ENCODE measurements at places on chromosomes 5 and 9. TPM values are rescaled to one million over a fixed set of nuclear protein-coding genes. Genes with fewer than 3 reads are reported as not detected.

DNA sequence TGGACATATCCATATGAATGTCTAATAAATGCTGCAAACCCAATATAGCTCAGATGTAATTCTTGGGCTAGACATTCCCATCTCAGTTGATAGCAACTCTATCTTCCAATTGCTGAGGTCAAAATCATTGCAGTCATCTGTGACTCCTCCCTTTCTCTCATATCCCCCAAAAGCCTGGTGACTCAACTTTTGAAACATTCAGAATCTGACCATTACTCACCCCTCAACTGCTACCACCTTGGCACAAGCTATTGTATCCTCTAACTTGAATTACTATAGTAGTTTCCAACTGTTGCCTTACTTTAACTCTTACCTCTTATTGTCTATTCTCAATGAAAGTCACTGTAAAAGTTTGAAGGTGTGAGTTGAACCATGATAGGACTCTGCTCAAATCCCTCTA is 600.1 kb upstream of the RGMB start:
- H3K27ac ChIP-seq: no peak overlapping the region
- DNase-seq: peak; percentile 84
- no peaks in the 10 kb centered on the region for H3K27me3 ChIP-seq
- H3K36me3 ChIP-seq: no peaks in the 10 kb centered on the region

DNA sequence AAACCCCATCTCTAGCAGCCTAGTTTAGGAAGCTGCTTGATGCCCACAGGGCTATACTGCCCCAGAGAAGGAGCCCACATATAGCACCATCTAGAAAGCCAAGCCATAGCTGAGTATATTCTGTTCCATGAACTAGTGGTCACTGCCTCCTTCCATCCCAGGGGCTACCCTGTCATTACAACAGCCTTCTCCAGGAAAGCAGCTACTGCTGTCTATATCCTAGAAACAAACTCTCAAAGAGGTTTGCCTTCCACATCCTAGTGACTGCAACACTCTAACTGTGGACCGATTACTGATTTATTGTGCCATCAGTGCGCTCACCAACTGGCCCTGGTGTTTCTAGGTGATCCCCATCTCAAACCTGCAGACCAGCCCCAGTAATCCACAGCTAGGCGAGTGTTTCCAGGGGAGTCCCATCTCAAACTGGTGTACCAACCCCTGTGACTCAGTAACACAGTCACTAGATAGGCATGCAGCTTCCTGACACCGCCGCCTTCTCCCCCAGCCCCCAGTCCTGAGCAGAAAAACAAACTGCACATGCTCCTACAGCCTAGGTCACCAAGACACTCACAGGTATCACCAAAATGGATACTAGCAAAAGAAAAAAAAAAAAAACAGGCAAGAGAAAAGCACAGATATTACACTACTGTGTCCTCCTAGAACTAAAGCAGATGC is 14.8 kb downstream of the SPTLC1 start:
- peaks cover 14% of the 10 kb centered on the region for H3K36me3 ChIP-seq
- H3K27me3 ChIP-seq: no peaks in the 10 kb centered on the region
- H3K27ac ChIP-seq: peak overlapping the region; percentile 20
- peak; percentile 87 for DNase-seq
- H3K4me1 ChIP-seq: peaks cover 8% of the 10 kb centered on the region

Gene GFI1B
- 0.02 TPM for polyA plus RNA-seq

DNA sequence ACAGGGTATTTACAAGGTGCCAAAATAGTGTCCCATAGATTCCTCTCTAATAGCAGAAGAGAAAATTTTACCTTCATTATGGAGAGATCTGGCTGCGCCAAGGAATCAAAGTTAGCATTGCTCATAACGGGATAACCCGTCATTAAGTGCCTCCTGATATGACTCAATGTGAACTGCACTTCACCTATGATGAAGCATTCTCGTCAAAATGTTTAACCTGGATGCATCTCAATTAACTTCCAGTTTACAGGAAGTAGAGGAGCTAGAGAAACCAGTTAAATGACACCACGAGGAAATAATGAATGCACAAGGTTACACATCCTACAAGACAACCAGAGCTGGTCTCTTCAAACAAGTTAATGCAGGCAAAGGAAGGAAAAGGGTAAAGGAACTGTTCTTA is 17.2 kb downstream of the FBXW11 start:
- H3K36me3 ChIP-seq: peaks cover 1% of the 10 kb centered on the region
- DNase-seq: peak; percentile 33
- no peak overlapping the region for H3K4me3 ChIP-seq
- no peak overlapping the region for H3K27ac ChIP-seq
- H3K27me3 ChIP-seq: no peaks in the 10 kb centered on the region

GRCh38 chr9:116671605-116672004 is 15.5 kb upstream of the TRIM32 start:
- no peak overlapping the region for H3K27ac ChIP-seq
- no peaks in the 10 kb centered on the region for H3K27me3 ChIP-seq
- no peaks in the 10 kb centered on the region for H3K4me1 ChIP-seq

DNA sequence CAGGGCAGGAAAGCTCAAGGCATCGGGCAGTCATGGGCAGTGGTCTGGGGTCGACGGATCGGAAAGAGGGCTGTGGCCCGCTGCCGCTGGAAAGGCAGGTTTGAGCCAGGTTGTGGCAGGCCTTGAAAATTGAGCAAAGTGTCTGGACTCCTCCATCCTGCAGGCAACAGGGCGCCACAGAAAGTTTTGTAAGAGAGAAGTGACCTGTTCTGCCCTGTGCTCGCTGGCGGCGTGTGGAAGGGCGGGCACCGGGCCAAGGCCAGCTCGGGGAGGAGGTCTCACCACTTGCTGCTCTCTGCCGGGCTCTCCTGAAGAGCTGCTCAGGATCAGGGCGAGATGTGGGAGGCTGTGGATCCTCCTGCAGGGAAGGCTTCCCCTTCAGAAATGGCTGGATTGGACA is 41.4 kb upstream of the FAT2 start:
- H3K4me1 ChIP-seq: no peaks in the 10 kb centered on the region
- DNase-seq: no peak
- H3K27ac ChIP-seq: no peak overlapping the region
- no peaks in the 10 kb centered on the region for H3K36me3 ChIP-seq

DNA sequence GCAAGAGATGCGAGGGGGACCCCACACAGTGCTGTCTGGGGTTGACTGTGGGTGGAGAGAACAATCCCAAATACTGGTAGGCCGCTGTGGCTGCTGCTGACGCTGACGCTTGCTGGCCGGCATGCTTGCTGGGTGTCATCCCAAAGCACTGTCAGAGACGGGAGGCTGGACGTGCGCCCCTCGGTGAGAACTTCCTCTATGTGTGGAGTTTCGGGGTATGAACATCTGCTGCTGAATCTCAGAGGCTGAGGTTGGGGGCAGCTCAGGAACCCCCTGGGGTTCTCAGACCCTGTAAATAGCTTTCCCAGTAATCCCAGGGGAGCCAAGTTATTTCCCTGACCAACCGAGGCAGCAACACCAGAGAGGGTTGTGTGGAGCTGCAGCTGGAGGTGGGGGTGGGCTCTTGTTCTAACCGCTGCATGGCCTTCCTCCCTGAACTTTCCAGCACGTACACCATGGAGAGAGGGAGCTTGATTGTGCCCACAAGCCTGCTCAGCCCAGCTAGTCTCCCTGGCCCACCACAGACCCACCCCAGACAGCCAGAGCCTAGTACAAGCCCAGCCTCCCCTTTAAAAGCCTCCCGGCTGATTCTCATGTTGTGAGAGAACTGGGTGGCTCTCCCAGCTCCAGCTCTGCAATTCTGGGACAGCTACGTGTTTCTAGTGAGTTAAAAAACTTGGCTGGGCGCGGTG is 21.8 kb upstream of the SLC12A7 start:
- no peak overlapping the region for H3K27ac ChIP-seq
- H3K4me1 ChIP-seq: no peaks in the 10 kb centered on the region
- H3K27me3 ChIP-seq: peaks cover 42% of the 10 kb centered on the region

DNA sequence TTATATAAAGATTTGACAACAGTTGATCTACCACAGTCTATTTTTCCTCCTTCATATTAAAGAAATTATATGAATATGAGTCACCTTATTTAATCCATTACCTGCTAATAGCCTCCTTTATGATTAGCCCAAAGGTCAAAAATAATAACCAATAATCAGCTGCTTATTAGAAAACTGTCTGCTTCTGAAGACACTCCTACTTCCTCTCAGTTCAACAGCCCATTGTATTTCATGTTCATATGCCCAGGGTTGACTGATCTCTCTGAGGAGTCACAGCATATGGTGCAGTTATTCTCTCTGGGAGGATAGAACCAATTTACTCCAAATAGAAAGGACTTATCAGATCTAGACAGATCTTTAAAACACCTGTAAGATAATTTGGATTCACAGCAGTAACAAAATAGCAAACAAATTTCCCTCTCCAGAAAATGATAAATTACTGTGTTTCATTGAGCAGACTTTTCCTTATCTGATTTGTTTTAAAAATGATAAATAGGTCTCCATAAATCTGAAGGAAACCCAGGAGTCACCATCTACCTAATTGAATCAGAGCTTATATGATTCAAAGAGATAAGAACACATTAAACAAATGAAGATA is 180.4 kb upstream of the ITGA1 start:
- no peak overlapping the region for H3K27ac ChIP-seq
- no peaks in the 10 kb centered on the region for H3K27me3 ChIP-seq
- no peak overlapping the region for H3K4me3 ChIP-seq
- H3K4me1 ChIP-seq: no peaks in the 10 kb centered on the region
- no peak for DNase-seq

DNA sequence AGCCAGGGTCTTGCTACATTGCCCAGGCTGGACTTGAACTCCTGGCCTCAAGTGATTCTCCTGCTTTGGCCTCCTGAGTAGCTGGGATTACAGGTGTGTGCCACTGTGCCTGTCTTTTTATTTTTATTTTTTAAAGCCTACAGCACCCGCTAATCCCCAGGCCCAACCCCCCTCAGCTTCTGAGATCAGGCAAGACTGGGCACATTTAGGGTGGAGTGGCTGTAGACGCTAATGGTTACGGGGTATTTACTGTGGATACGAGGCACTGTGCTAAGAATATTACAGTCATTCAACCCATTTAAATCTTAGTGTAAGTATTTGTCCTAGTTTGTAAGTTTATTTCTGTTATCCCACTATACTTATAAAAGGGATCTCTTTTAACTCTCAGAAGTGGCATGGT is 175.2 kb downstream of the FANCC start:
- DNase-seq: no peak
- H3K27me3 ChIP-seq: no peaks in the 10 kb centered on the region
- no peak overlapping the region for H3K4me3 ChIP-seq
- peaks cover 6% of the 10 kb centered on the region for H3K4me1 ChIP-seq

GRCh38 chr5:132768485-132768868 is 8.6 kb downstream of the SEPTIN8 start:
- H3K4me1 ChIP-seq: peaks cover 25% of the 10 kb centered on the region
- no peaks in the 10 kb centered on the region for H3K27me3 ChIP-seq
- peaks cover 17% of the 10 kb centered on the region for H3K36me3 ChIP-seq
- no peak overlapping the region for H3K4me3 ChIP-seq

Gene NR2F1-AS1
- polyA plus RNA-seq: 12.8 TPM

DNA sequence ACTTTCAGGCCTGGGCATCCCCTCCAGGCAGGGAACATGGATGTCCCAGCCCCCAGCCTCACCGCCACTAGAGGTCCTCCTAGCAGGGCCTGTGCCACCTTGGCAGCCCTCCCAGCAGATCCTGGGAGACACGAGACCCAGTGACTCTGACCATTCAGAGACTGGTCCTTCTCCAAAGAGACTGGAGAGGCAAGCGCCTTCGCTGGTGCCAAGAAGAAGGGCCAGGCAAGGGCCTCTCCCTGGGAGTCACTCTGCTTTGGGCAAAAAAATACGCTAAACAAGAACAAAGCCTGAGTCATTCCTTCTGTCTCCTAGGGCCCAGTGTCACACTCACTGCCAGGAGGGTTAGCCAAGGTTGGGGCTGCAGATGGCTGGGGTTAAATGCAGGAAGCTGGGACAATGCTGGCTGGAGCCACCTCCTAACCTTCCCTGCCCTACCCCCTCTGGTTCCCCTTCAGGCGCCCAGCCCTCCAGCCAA is 35.3 kb upstream of the SMIM23 start:
- no peaks in the 10 kb centered on the region for H3K36me3 ChIP-seq
- peak; percentile 7 for DNase-seq
- no peaks in the 10 kb centered on the region for H3K4me1 ChIP-seq
- H3K27ac ChIP-seq: no peak overlapping the region
- peaks cover 3% of the 10 kb centered on the region for H3K27me3 ChIP-seq

Measured in IMR-90 (cell line).